ENCODE measurements at places on chromosomes 12 and 14. TPM values are rescaled to one million over a fixed set of nuclear protein-coding genes. Genes with fewer than 3 reads are reported as not detected.

DNA sequence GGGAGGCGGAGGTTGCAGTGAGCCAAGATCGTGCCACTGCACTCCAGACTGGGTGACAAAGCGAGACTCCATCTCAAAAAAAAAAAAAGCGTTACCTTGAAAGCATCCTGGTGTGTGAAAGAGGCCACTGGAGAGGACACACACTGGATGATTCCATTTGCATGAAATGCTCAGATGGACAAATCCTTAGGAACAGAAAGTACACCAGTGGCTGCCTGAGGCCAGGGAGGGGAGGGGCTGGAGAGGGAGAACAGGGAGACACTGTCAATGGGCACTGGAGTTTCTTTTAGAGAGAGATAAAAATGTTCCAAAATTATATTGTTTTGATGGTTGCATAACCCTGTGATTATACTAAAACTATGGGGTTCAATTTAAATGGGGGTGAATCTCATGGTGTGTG lies 19.7 kb downstream of the TESC start:
- H3K36me3 ChIP-seq = no peaks in the 10 kb centered on the region
- no peaks in the 10 kb centered on the region for H3K27me3 ChIP-seq
- peak; percentile 15 for DNase-seq

DNA sequence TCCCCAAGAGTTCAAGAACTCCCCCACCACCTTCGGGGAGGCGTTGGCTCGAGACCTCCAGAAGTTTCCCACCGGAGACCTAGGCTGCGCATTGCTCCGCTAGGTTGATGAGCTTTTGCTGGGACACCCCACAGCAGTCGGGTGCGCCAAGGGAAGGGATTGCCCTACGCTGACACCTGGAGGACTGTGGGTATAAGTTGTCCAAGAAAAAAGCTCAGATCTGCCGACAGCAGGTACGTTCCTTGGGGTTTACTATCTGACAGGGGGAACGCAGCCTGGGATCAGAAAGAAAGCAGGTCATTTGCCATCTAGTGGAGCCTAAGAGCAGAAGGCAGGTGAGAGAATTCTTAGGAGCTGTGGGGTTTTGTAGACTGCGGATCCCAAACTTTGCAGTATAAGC lies 98.8 kb downstream of the FRMD6 start:
- H3K4me1 ChIP-seq = no peaks in the 10 kb centered on the region
- no peaks in the 10 kb centered on the region for H3K27me3 ChIP-seq
- no peak for DNase-seq
- no peak overlapping the region for H3K4me3 ChIP-seq
- H3K36me3 ChIP-seq = no peaks in the 10 kb centered on the region

- peak overlapping the region; percentile 59 for H3K27ac ChIP-seq
- no peak overlapping the region for H3K4me3 ChIP-seq
- H3K4me1 ChIP-seq = peaks cover 22% of the 10 kb centered on the region
- no peaks in the 10 kb centered on the region for H3K27me3 ChIP-seq
- H3K36me3 ChIP-seq = peaks cover 36% of the 10 kb centered on the region
These were observed 20.1 kb upstream of the CERS5 start for GRCh38 chr12:50187084-50187900.

TAS2R46 gene
- 6.6 TPM for total RNA-seq

DNA sequence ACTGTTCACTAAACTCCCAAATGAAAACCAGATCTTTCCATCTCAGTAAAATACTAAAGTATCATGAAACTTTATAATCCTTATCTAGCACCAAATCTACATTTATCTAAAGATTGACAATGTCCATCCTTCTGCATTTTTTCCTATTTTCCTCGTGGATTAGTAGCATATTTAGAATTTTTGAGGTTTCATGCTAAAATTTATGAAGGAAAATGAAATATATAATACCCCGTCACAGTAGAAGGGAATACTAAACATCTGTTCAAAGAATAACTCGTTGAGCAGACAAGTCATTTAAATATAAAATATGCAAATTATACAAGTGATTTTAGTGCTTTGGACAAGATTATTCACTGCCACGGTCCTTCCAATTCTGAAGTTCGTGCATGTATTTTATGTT lies 122.7 kb upstream of the SLCO1C1 start:
- H3K36me3 ChIP-seq = no peaks in the 10 kb centered on the region
- no peaks in the 10 kb centered on the region for H3K27me3 ChIP-seq
- no peak for DNase-seq
- H3K27ac ChIP-seq = no peak overlapping the region
